ENCODE measurements at places on chromosomes 6 and 20. TPM values are rescaled to one million over a fixed set of nuclear protein-coding genes. Genes with fewer than 3 reads are reported as not detected.

- no peak for DNase-seq
- H3K27me3 ChIP-seq = peaks cover 3% of the 10 kb centered on the region
- peaks cover 50% of the 10 kb centered on the region for H3K4me1 ChIP-seq
- no peak overlapping the region for H3K4me3 ChIP-seq
Measured at GRCh38 chr20:59836767-59837166, 96.7 kb downstream of the SYCP2 start.

- H3K27me3 ChIP-seq = peaks cover 26% of the 10 kb centered on the region
- H3K36me3 ChIP-seq = peaks cover 70% of the 10 kb centered on the region
- peaks cover 9% of the 10 kb centered on the region for H3K4me1 ChIP-seq
- peak overlapping the region; percentile 8 for H3K27ac ChIP-seq
Measured at GRCh38 chr6:15518878-15519277, 143.9 kb downstream of the DTNBP1 start.

GRCh38 chr6:43773050-43773979 lies 3.3 kb downstream of the VEGFA start:
- peak; percentile 27 for DNase-seq
- peaks cover 20% of the 10 kb centered on the region for H3K4me1 ChIP-seq
- H3K27me3 ChIP-seq = peaks cover 18% of the 10 kb centered on the region
- no peaks in the 10 kb centered on the region for H3K36me3 ChIP-seq
- H3K4me3 ChIP-seq = no peak overlapping the region
- no peak overlapping the region for H3K27ac ChIP-seq

DNA sequence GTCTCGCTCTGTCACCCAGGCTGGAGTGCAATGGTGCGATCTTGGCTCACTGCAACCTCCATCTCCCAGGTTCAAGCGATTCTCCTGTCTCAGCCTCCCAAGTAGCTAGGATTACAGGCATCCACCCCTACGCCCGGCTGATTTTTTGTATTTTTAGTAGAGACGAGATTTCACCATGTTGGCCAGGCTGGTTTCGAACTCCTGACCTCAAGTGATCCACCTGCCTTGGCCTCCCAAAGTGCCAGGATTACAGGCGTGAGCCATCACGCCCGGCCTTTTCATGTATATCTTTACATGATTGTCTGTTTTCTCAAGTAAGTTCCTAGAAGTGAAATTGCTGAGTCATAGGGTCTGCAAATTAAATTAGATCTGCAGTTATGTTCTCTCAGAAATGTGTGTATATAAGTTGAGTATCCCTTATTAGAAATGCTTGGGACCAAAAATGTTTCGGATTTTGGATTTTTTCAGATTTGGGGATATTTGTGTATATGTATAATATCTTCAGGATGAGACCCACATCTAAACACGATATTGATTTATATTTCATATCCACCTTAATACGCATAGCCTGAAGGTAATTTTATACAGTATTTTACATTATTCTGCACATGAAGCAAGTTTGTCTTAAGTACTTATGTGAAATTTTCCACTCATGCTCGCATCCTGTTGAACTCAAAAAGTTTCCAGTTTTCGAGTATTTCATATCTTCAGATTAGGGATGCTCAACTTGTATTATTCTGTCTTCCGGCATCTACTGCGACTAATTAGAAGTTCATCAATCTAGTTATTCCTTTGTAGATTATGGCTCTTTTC lies 40.4 kb downstream of the TAB2 start:
- peaks cover 2% of the 10 kb centered on the region for H3K27me3 ChIP-seq
- H3K4me3 ChIP-seq = no peak overlapping the region
- peaks cover 18% of the 10 kb centered on the region for H3K36me3 ChIP-seq
- no peak overlapping the region for H3K27ac ChIP-seq
- peaks cover 15% of the 10 kb centered on the region for H3K4me1 ChIP-seq
- DNase-seq = no peak

- peak overlapping the region; percentile 49 for H3K27ac ChIP-seq
- H3K4me3 ChIP-seq = peak overlapping the region; percentile 74
- peaks cover 3% of the 10 kb centered on the region for H3K4me1 ChIP-seq
- no peaks in the 10 kb centered on the region for H3K27me3 ChIP-seq
- no peak for DNase-seq
- H3K36me3 ChIP-seq = peaks cover 46% of the 10 kb centered on the region
Measured at GRCh38 chr20:49641683-49642656, 71.7 kb downstream of the B4GALT5 start.

DNA sequence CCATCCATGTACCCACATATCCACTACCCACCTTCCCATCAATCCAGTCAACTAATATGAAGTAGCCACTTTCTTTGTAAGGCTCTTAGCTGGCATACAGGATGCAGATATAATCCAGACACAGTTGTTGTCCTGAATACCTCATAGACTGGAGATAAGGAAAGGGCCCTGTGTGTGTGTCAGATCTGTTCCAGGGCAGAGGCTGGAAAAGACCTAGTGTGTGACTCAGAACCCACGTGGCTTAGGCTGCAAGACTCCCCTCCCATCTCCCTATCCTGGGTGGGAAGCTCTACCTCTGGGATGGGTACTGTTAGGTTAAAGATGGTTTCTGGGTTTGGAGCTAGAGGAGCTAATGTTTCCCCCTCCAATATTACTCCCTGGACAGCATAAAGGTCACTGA lies 3.6 kb downstream of the BPIFA1 start:
- no peak overlapping the region for H3K27ac ChIP-seq
- H3K4me3 ChIP-seq = no peak overlapping the region
- peaks cover 9% of the 10 kb centered on the region for H3K27me3 ChIP-seq

- peak; percentile 10 for DNase-seq
- peaks cover 12% of the 10 kb centered on the region for H3K4me1 ChIP-seq
- no peak overlapping the region for H3K4me3 ChIP-seq
- no peak overlapping the region for H3K27ac ChIP-seq
- H3K36me3 ChIP-seq = peaks cover 5% of the 10 kb centered on the region
- H3K27me3 ChIP-seq = peaks cover 2% of the 10 kb centered on the region
Measured at GRCh38 chr6:11298651-11299420, 66.4 kb upstream of the NEDD9 start.

- H3K36me3 ChIP-seq = no peaks in the 10 kb centered on the region
- H3K27ac ChIP-seq = no peak overlapping the region
- no peak for DNase-seq
- H3K4me1 ChIP-seq = no peaks in the 10 kb centered on the region
- no peak overlapping the region for H3K4me3 ChIP-seq
Measured at GRCh38 chr20:61538943-61539265, 286.8 kb downstream of the CDH4 start.

DNA sequence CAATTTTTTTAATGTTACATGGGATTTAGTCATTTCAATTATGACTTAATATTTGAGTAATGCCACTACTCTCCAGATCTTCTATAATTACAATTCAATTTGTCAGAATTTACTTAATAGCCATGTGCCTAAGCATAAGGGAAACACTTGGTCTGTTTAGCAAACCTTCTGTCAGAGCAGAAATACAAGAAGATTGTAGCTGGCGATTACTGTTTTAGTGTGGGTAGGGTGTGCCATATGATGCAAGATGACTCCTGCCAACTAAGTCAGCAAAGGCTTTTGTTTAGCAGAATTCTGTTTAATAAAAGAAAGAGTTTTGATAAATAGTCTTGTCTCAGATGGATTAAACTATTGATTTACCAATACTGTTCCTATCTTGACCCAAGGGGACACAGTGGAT lies 455.4 kb downstream of the RNF144B start:
- H3K4me3 ChIP-seq = no peak overlapping the region
- no peak for DNase-seq
- H3K27me3 ChIP-seq = no peaks in the 10 kb centered on the region
- H3K4me1 ChIP-seq = no peaks in the 10 kb centered on the region
- no peak overlapping the region for H3K27ac ChIP-seq
- no peaks in the 10 kb centered on the region for H3K36me3 ChIP-seq

GRCh38 chr20:11832851-11833250 lies 84.8 kb upstream of the BTBD3 start:
- no peak overlapping the region for H3K27ac ChIP-seq
- H3K4me1 ChIP-seq = no peaks in the 10 kb centered on the region
- H3K27me3 ChIP-seq = no peaks in the 10 kb centered on the region
- H3K4me3 ChIP-seq = no peak overlapping the region

DNA sequence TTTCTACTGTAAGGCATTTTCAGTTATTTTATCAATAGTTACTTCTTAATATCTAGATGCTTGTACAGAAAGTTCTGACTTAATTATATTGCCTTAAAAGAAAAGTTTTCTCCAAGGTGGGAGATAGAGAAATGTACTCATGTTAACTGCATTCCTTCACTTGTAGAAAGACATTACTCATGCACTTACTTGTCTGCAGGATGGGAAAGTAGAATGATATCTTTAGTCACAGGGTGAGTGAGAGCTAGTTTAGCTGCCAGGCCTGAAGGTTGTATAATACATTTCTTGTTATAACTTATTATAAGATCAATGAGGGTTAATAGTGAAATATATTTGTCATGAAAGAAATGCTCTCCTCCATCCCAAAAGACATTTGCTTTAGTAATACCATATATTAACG lies 92.1 kb downstream of the CRYBG1 start:
- H3K36me3 ChIP-seq = no peaks in the 10 kb centered on the region
- H3K27me3 ChIP-seq = peaks cover 2% of the 10 kb centered on the region
- H3K4me3 ChIP-seq = no peak overlapping the region
- no peak for DNase-seq
- no peak overlapping the region for H3K27ac ChIP-seq
- H3K4me1 ChIP-seq = peaks cover 2% of the 10 kb centered on the region

The CBLN4 gene
- not detected for total RNA-seq

The CNKSR3 gene
- 9.7 TPM for total RNA-seq

The ISM1 gene
- total RNA-seq = 23.8 TPM

The FAM83B gene
- total RNA-seq = 1.1 TPM

Data from endothelial cell (in vitro differentiated cells).